ENCODE measurements at places on chromosomes 7 and 10.

DNA sequence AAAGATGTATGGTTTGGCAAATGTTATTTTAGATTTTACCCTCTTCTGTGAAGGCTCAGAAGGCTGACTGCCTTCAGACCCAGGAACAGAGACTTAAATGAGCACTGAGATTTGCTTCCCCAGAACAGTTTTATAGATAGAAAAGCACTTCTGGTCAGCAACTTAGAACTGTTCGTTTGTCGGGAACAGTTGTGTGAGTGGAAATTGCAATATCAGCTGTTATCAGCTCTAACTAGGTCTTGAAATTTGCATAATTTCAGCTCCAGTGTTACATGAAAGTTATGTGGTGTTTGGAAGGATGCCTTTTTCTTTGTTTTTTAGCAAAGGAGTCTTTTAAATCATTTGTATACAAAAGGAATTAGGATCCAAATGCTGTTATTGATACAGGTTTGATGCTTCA is 83.8 kb upstream of the MXI1 start:
- no peak for DNase-seq

- DNase-seq: no peak
Measured at GRCh38 chr7:131502810-131503508, 53.5 kb downstream of the PODXL start.

DNA sequence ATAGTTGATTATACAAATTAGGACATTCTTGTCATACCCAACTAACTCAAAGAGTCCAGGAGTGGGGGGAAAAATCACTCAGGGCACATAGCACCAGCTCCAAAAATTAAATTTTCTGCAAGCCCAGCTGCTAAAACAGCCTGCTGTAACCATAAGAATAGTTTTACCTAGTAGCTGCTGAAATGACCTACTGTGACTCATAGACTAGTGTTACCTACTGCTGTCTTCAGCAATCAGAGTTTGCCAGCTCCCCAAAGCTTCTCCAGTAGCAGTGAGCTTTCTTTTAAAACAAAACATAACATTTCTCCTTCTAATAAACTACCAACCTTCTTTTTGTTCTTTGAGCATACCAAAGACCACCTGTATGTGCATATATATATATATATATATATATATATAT is 4.2 kb upstream of the ARHGAP12 start:
- no peak for DNase-seq

GRCh38 chr7:45660201-45660900 is 86.2 kb downstream of the ADCY1 start:
- DNase-seq: no peak

DNA sequence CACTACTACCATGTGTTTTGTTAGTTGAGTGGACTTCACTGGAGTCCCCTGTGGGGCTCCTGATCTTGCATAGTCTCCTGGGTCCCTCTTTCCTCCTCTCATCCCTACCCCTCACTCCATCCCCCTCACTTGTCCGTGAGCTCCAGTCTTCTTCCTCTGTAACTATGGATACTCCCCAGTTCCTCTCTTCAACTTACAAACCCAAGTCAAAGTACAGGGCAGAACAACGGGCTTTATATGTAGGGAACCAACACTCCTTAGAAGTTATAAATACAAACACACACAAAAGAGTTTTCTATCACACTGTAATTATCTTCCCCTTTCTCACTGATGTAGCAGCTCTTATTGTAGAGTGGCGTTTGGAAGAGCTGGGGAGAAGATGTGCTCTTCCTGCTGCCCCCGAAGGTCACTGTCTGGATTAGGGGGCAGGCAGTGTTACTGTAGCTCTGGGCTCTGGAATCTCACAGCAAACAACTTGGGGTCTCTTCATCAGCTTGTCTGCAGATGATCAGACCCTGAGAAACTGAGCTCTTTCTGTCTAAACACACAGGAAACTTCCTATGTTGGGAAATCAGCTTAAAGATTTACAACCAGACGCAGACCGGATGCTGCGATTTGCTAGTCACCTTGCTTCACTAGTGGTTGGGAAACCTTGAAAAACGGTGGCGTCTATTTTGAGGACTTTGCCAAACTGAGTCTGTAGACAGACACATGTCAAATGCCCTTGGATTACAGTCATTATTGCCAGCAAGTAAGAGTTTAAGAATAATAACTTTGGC is 13.6 kb downstream of the SNX10 start:
- peak; percentile 12 for DNase-seq

DNA sequence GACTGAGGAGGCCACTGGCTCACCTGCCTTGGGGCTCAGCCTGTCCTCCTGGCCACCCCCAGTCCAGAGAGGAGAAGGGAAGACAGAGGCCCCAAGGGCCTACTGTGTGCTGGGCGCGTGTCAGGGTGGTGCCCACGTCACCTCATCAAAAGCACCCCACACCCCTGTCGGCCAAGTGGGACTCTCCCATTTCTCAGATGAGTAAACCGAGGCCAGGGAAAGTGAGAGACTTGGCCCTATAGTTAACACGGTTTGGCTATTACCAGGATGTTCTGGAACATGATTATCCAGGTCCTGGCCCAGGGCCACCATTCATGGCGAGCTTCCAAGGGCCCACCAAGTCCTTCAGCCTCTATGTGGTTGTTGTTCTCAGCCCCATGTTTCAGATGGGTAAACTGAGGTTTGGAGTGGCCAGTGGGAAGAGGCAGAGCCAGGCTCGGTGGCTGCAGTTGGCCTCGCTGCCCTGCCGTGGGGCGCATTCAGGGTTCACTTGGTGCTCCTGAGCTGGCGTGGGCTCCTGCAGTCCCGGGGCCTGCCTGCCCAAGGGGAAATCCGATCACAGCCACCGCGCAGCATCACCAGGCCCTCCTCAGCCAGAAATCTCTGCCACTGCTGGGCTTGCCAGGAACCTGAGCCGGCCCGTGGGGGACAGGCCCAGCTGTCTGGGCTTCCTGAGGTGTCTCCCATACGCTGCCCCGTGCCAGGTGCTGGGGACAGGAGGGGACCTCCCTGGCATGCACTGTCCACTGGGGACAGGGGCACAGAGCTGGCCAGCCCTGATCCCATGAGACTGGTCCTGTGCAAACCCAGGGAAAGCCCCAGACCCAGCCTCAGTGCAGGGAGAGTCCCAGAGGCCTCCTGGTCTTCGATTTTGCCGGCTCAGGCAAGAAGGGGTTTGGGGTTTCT is 117.7 kb upstream of the TNRC18 start:
- no peak for DNase-seq

DNA sequence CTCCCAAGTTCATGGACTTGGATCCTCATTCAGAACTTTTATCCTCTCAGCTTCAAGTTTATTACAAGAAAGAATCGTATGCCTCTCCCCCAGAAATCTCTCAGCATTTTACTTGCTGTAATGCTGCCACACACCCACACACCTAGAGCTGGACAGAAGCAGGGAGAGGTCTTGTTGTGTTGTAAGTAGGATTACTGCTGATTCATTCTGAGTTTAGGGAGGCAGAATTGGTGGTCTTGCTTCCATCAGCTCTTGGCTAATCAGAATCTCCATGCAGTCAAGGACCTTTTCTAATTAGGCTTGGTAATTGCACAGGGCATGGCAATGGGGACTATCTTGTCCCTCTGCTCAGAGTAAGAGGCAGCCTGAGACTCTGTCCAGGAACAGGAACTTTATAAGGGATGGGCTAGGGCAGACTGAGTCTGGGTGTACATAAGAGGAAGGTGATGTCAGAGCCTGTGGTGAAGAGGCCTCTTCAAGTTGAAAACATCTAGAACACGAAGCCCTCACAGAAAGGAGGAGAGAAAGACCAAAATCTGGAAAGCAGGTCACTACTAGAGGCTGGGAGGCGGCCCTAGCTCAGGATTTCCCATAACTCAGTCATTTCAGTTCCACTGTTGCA is 7.0 kb upstream of the PTPRE start:
- peak; percentile 12 for DNase-seq

- no peak for DNase-seq
Measured at GRCh38 chr10:119461923-119462322, 80.6 kb downstream of the RGS10 start.

DNA sequence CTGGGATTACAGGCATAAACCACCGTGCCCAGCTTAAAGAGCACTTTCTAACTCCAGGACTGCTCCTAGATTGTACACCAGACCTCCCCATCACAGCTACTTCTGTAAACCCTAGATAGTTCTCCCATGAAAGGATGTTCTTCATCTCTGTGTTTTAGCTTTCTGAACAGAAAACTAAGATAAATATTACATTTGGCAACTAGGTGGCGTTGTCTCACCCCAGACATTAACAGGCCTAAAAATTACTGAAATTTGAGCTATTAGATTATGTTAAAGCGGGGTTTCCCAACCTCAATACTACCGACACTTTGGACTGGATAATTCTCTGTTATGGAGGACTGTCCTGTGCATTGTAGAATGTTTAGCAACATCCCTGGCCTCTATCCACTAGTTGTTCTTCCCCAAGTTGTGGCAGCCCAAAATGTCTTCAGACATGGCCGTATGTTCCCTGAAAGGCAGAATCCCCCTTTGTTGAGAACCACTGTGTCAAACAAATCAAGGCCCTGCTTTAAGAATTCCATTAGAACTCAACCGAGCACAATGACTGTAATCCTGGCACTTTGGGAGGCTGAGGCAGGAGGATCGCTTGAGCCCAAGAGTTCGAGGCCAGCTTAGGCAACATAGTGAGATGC is 19.1 kb downstream of the ATOH7 start:
- no peak for DNase-seq

- DNase-seq: no peak
Measured at GRCh38 chr10:10392511-10392910, 625.2 kb upstream of the CELF2 start.

DNA sequence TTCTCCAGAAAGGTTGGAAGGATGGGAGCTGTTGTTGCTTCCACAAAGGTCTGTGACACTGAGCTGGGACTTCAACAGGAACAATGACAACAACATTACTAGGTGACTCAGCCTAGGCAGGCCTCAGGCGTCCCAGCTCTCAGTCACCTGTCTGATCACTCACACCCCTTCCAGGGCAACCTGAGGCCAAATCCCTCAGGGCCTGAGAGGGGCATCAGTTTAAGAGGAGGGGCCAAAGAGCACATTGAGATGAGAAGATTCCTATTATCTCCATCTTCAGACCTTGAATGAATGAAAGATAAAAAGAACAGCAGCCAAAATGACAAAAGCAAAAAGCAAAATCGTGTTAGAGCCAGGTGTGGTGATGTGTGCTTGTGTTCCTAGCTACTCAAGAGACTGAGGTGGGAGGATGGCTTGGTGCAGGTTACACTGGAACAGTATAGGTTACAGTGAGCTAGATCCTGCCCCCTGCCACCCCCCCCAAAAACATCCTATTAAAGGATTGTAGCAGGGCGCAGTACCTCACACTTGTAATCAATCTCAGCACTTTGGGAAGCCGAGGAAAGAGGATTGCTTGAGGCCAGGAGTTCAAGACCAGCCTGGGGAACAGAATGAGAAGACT is at the start of gene ATG9B:
TSS of gene ATG9B (minus strand) at position 60 of the 622 bp plus-strand sequence. CDS start 71 bp downstream, outside the sequence.
- no peak for DNase-seq

GRCh38 chr7:91348711-91349110 is 84.5 kb downstream of the FZD1 start:
- DNase-seq: no peak

- no peak for DNase-seq
Measured at GRCh38 chr10:124142006-124142739, 48.8 kb upstream of the CHST15 start.

DNA sequence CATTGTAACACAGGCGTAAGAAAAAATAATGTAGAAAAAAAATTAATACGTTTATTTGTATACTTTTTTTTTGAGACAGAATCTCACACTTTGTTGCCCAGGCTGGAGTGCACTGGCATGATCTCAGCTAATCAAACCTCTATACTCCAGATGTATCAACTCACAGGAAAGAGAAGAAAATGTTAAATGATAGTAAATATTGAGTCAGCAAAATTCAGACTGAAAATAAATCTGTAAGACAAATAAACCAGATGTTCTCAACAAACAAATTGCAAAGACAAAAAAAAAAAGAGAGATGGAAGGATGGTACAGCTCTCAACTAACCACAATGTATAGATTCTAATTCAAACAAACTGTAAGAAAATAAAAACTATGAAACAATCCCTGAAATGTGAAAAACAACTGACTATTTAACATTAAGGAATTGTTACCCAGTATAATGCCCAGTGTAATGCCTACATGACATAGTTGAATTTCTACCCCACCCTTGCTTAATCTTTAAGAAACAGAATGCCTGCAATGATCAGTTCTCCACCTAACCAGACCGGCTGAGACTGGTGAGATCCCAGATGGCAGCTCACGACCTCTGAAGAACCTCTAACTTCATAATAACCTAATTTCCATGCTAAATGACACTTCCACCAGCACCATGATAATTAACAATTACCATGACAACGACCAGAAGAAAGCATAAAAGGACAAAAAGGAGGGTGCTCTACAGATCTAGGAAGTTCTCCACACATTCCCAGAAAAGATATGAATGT is 272.0 kb upstream of the GNAI1 start:
- no peak for DNase-seq

GRCh38 chr10:5168897-5169420 is 16.0 kb downstream of the AKR1C8 start:
- DNase-seq: no peak

- no peak for DNase-seq
Measured at GRCh38 chr7:16270844-16271243, 150.5 kb downstream of the CRPPA start.

DNA sequence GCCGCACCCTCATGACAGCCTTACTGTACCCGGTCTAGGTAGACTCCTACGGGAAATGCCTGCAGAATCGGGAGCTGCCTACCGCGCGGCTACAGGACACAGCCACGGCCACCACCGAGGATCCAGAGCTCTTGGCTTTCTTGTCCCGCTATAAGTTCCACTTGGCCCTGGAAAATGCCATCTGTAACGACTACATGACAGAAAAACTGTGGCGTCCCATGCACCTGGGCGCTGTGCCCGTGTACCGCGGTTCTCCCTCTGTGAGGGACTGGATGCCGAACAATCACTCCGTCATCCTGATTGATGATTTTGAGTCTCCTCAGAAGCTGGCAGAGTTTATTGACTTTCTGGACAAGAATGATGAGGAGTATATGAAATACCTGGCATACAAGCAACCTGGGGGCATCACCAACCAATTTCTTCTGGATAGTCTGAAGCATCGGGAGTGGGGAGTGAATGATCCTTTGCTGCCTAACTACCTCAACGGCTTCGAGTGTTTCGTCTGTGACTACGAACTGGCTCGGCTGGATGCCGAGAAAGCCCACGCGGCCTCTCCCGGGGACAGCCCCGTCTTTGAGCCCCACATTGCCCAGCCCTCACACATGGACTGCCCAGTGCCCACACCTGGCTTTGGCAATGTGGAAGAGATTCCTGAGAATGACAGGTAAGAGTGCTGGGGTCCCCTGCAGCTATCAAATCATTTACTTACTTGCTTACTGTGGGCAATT is 8.5 kb upstream of the CHCHD1 start:
- peak; percentile 34 for DNase-seq

DNA sequence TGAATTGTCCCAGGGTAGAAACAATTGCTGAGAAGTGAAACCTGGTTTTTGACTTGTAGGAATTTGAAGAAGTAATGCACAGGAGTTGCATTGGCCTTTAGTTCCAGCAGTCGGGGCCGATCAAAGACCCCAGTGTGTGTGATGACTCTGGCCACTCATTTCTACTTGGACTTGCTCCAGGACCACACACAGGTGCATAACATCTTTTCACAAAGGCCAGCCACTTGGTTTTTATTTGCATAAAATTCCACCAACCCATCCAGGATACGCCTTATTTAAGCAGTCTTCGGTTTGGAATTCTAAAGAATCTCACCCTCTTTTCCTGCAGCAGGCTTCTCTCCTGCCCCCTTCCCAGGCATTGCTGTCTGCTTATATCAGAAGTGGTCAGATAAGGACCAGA is 162.0 kb upstream of the HABP2 start:
- no peak for DNase-seq
